Liver (tissue), 10 donors: ENCODE measurements at places on chromosomes 4 and X.

- DNase-seq: no peak
Observed at GRCh38 chr4:14434483-14434882, 567.8 kb upstream of the CPEB2 start.

DNA sequence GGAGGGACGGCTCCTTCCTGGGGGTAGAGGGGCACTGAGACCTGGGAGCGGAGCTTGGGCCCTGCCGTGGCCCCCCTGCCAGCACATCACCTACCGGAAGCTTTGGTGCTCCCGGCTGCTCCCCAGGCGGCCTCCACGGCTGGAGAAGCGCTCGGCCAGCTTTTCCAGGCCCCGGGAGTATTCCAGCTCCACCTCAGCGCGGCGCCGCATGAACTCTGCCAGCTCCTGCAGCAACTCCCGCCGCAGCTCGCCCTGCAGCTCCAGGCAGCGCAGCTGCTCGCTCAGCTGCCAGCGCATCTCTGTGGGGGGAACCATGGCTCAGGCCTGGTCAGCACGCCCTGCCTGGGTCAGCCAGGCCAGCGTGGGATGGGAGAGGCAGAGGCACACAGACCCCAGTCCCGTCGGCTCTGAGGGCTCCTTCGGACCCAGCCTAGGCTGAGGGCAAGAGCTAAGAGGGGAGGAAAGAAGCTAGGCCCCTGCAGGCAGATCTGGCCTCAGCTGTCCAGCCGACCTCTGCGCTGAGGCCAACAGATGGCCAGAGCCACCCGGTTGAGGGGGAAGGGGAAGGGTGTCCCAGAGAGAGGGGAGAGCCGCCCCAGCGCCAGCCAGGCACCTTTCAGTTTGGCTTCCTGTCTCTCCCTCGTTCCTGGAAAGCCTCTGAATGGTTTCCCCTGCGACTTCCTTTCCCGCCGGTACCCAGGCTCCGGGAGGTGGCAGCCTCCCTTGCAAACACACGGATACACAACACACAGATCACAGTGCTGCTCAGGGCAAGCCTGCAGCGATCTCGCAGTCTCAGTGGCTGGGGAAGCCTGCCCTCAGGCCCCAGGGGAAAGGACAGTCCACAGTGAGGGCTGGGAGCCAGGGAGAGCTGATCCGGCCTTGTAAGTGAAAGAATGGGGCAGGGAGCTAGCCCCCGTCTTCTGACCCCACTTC is 4.3 kb downstream of the ARHGAP4 start:
- no peak for DNase-seq

- DNase-seq: no peak
Observed at GRCh38 chr4:112114452-112114851, 30.8 kb upstream of the FAM241A start.

- DNase-seq: no peak
Observed at GRCh38 chr4:5785806-5786680, 75.0 kb downstream of the EVC start.

DNA sequence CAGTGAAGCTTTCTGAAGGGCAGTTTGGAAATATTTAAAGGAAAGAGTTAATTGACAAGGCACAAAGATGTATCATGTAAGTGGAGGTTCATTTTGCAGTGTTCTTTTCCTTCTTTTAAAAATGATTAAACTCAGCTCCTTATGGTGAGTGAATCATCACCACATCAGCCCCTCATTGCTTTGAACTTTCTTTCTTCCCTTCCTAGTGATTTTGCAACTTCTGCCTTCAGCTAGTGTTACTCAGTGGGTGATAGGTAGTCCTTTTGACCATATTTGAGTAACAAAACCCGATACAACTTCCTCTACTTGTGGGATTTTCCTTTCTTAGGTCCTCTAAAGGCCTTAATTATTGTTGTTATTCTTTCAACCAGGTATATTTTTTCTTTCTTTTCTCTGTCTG is 8.2 kb downstream of the ZCCHC4 start:
- DNase-seq: no peak

GRCh38 chr4:187608001-187608421 is 387.6 kb upstream of the ZFP42 start:
- DNase-seq: no peak

- no peak for DNase-seq
Observed at GRCh38 chr4:151227731-151228130, 49.2 kb upstream of the PRSS48 start.

GRCh38 chr4:106444557-106444956 is 76.0 kb upstream of the GIMD1 start:
- DNase-seq: no peak

GRCh38 chrX:57135287-57135686 is 1.9 kb downstream of the SPIN2A start:
- DNase-seq: no peak

GRCh38 chr4:133565379-133565778 is 416.3 kb downstream of the PCDH10 start:
- DNase-seq: no peak
